Left cardiac atrium (tissue), 4 donors: ENCODE measurements at places on chromosomes 6 and 20. TPM values are rescaled to one million over a fixed set of nuclear protein-coding genes. Genes with fewer than 3 reads are reported as not detected.
A peak's percentile ranks its signal among the peaks of the same experiment; 100 is the strongest.

ARHGAP40 gene
- not detected for total RNA-seq

GRCh38 chr6:169899481-169900145 is 148.2 kb downstream of the ERMARD start:
- DNase-seq = no peak

BACH2 gene
- total RNA-seq = 2.5 TPM

CSNK2A1 gene
- 110 TPM for total RNA-seq

DNA sequence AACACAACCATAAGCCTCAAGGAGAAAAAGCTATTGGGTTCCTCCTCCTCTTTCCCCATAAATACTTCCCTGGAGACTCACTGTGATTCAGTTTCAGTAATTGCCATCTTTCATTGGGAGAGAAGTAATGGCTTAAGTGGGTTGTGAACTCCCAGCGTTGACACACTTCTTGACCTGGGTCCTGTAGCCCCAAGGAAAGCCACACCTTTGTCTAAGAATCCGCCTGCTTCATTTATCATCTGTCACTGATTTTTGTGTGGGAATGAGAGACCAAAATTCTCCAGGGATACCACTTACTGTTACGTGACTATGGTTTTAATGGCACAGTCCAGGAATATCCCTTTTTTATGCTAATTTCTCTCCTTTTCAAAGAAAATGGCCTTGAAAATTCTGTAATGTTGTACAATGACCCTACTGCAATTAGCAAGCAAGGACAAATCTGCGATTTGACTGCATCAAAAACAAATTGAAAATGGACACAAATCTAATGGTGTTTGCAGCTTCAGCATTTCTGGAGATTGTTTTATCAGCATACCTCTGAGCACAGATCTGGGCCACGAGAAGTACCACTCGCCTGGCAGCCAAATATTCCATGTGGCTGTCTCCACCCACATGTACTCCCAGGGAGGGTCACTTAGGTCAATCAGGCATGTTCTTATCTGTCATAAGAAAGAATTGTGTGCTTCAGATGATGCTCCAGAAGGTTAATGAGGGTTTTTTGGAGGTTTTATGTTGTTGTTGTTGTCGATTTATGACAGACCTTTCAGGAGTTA is 29.8 kb downstream of the DCBLD1 start:
- no peak for DNase-seq

- DNase-seq = no peak
These were observed 15.6 kb downstream of the L3MBTL3 start for GRCh38 chr6:130033949-130034348.

SPATA25 gene
- 1.6 TPM for total RNA-seq

- no peak for DNase-seq
These were observed 501.2 kb downstream of the MMUT start for GRCh38 chr6:48961781-48962415.

LAMA5 gene
- 113 TPM for total RNA-seq

DNA sequence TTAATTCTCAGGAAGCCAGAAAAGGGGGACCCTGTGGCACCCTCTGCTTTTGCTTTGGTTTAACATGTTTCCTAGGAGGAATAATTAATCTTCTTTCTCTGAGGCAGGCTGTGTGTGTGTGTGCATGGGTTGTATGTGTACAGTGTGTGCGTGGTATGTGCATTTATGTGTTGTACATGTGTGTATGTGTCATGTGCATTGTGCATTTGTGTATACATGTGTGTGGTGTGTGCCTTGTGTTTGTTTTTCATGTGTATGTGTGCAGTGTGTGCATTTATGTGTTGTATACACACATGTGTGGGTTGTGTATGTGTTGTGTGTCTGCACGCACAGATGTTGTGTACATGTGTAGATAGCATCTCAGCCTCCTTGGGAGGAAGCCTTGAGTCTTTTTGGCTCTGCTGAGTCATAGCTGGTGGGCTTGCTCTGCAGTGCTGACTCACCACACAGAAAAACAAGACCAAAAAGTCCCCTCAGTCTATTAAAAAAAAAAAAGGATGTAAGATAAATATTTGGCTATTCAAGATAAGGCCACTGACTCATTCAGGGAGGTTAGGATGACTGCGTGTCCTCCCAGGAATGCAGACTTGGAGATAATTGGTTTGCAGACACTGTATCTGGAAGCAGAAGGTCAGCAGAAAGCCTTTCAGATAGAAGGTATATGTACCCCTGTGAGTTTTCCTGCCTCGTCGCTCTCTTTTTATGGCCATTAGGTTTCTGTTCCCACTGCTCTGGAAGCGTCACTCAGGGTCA is 58.6 kb downstream of the SYNJ2 start:
- DNase-seq = peak; percentile 57

HCK gene
- total RNA-seq = 11.1 TPM

DNA sequence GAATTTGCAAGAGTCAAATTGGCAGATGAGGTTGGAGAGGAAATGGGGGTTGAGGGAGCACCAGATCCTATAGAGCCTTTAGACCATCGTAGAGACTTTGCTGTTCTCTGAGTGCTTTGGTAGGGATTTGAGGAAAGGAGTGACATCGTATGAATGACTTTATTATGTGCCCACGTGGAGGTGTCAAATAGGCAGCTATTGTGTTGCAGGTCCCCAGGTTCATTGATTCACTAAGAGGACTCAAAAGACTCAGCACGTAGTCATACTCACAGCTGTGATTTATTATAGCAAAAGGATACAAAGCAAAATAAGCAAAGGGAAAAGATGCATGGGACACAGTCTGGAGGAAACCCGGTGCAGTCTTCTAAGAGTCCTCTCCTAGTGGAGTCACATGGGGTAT is 2.2 kb downstream of the MTRES1 start:
- DNase-seq = no peak

GRCh38 chr6:8029243-8029870 is 34.8 kb downstream of the BLOC1S5 start:
- DNase-seq = no peak

DNA sequence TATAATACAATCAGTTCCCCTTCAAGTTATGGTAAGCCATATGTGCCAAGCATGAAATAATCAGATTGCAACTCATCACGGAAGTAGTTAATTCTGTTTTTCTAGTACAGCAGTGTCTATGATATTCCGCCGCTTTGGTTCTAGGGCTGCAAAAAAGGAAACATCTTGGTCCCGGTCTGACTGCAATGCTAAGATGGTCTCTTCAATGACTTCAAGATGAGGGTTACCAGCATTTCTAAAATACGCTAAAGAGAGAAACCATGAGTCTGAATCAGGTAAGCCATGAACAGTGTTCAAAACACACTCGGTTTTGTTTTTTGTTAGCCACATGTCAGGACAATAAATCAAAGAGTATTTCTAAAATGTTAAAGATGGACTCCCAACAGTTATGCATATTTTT is 3.2 kb upstream of the ANKRD60 start:
- no peak for DNase-seq

MRAP2 gene
- 0.38 TPM for total RNA-seq

- no peak for DNase-seq
These were observed 847.7 kb upstream of the MAP3K7 start for GRCh38 chr6:91434576-91434975.

DNA sequence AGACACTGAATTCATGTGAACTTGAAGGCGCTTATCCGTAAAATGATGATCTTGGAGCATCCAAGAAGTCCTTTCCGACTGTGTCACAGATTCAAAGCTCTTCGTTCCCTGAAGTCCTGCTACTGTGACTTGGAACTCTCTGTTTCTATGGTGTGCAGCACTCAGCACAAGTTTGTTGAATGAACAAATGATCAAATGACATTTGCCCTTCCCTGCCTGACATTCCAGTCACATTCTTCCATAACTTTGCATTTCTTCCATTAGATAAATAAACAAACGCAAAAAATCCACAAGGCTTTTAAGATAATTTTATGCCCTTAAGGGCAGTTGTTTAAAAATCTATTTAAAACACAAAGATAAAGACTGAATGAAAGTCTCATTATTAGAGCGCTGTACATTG is 39.9 kb downstream of the SGK1 start:
- DNase-seq = no peak

GRCh38 chr6:89284963-89285735 is 29.9 kb downstream of the GABRR2 start:
- no peak for DNase-seq

DNA sequence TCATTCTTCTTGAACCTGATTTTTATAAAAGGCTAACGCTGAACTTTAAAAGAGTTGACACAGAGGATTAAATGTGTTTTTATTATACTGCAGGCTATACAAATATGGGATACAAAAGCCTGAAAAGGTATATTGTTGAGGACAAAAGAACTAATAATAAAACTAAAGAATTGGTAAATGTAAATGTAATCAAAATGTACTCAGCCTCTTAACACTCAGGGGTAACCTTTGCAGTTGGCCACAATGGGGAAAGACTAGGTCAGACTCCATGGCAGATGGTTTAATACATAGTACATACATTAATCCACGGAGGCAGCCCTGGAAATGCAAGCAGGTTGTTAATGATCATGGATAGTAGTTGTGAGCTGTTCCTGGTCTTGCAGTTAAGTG is 57.5 kb downstream of the SOBP start:
- no peak for DNase-seq

COX4I2 gene
- 12.6 TPM for total RNA-seq

- no peak for DNase-seq
These were observed 105.4 kb upstream of the PLEKHG1 start for GRCh38 chr6:150494241-150494640.

DNA sequence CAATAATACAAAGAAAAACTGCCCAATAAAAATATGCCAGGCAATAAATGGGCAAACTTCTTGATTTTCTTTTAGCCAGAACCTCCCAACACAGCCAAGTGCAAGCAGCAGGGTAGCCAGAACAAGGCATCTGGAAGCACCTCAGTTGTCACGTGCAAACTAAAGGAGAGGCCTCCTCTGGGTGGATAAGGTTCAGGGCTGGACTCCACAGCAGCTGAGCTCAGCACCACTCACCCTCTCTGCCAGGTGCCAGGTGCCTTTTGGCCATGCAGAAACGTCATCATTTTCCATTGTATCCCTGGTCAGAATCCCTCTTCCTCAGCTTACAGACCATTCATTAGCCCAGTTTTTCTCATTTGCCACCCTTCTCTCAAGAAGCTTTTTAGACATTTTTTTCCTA is 52.7 kb downstream of the SOD2 start:
- no peak for DNase-seq

- no peak for DNase-seq
These were observed 130.8 kb downstream of the BTBD9 start for GRCh38 chr6:38508894-38509293.

GRCh38 chr6:147000545-147001488 is 203.4 kb upstream of the STXBP5 start:
- no peak for DNase-seq

DNA sequence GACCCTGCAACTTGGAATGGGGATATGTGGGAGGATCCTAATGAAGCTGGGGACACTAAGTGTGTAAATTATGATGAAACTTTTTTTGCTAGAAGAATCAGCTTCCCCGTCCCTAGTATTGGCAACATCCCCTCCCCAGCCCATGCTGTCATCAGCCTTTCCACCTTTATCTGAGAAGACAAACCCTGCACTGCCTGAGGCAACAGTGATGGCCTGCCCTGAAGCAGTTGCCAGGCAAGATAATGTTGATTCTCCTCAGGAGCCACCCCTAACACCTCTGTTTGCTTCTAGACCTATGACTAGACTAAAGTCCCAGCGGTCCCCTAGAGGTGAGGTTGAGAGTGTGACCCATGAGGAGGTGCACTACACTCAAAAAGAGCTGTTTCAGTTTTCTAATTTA is 27.1 kb downstream of the MICA start:
- no peak for DNase-seq

GRCh38 chr6:92160226-92160625 is 1259.1 kb downstream of the EPHA7 start:
- no peak for DNase-seq

DNA sequence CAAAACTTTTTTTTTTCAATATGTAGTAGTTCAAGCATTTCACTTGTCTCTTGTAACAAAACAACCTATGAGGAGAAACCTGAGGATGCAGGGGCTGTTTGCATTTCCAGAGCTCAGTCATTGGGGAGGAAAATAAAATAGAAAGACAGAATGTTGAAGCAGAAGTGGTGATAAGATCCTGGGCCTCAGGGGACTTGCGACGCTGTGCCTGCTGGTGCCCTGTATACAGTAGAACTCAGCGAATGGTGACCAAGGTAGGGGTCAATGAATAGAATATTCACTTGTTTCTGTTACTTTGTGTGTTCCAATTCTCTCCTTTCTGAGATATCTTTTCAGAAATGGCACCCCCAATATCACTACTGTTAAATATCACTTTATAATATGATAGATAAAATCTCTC is 271.6 kb downstream of the FARS2 start:
- DNase-seq = no peak

GRCh38 chr20:44714701-44715498 is at the start of gene CCN5:
Gene CCN5, plus strand, starts transcription at chr20:44715369. Its CDS starts 22 bp downstream, at chr20:44715391.
- DNase-seq = peak; percentile 94

DNA sequence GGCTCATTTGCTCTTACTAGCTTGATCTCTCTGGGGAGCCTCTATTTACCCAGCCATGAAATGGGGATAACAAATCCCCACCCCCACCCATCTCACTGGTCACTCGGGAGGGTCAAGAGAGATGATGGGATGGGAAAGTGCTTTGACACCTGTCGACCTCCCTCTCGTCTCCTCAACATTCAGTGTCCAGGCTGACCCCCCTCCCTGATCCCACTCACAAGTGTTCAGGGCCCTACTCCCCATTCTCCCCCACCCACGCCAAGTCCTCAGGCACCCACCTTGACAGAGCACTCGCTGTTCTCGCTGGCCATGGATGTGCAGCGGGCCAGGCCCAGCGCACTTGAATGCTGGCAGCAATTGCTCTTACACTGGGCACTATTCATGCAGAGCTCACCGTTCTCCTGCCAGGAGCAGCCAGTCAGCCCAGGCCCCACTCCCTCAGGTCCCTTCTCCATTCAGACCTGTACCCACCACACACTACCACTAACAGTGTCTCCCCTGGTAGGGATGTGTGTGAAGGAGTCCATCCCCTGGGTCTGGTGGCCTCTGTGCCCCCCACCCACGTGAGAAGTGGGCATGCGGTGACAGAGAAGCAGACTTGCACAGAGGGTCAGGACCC is 1.6 kb downstream of the CLPS start:
- no peak for DNase-seq

GRCh38 chr6:124819346-124819745 is 142.9 kb upstream of the RNF217 start:
- no peak for DNase-seq

SLC17A1 gene
- not detected for total RNA-seq

MAS1 gene
- total RNA-seq = not detected

- DNase-seq = no peak
These were observed 85.8 kb upstream of the ARMC2 start for GRCh38 chr6:108762394-108762793.

NR2E1 gene
- not detected for total RNA-seq

DNA sequence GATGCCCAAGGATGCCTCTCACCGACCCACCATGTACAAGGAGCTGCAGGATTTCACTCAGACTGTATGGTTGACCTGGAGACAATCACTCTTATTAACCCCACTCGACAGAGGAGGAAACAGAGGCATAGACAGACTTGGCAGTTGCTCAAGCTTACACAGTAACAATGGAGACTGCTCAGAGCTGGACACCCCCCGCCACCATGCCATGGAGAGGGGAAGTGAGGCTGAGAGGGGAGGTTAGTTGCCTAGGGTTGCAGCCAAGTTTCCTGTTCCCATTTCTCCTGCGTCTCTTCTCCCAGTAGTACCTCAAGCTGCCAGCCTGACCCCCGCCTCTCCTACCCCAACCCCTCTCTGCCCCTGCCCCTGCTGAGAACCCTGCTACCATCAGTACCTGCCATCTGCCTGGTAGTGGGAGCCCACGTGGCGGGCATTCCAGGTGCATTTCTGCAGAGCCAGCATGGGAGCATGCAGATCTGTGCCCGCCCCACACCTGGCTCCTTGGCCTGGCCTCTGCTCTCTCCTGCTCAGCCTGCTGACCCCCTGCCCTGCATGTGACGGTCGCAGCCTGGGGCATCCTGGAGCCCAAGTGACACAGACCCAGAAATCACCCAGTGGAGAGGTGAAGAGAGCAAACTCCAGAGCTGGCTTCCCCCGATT is 157.7 kb downstream of the PREX1 start:
- DNase-seq = no peak
